AG04450 (cell line): ENCODE measurements at places on chromosomes 12 and 14. TPM values are rescaled to one million over a fixed set of nuclear protein-coding genes. Genes with fewer than 3 reads are reported as not detected.

DNA sequence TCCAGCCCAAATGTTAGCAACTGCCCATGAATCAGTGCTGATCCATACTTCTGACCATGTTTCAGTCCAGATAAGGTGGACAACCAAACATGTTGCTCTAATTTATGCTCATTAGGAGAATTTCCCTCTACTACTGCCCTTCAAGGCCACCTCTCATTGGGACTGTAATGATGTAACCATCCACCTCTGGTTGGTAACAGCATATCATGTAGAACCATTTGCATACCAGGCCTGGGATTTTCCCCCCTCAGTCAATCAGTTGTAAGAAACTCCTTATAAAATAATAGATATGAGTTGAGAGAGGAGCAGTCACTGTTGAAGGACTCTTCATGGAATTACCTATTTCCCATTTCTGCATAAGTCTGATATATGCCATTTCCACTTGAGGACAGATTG, 17.8 kb upstream of the YAF2 start:
- DNase-seq, result no peak

Gene CSAD
- 18.9 and 21.6 TPM in 2 replicates for polyA plus RNA-seq

Gene PLCZ1
- not detected in 2 replicates for polyA plus RNA-seq

DNA sequence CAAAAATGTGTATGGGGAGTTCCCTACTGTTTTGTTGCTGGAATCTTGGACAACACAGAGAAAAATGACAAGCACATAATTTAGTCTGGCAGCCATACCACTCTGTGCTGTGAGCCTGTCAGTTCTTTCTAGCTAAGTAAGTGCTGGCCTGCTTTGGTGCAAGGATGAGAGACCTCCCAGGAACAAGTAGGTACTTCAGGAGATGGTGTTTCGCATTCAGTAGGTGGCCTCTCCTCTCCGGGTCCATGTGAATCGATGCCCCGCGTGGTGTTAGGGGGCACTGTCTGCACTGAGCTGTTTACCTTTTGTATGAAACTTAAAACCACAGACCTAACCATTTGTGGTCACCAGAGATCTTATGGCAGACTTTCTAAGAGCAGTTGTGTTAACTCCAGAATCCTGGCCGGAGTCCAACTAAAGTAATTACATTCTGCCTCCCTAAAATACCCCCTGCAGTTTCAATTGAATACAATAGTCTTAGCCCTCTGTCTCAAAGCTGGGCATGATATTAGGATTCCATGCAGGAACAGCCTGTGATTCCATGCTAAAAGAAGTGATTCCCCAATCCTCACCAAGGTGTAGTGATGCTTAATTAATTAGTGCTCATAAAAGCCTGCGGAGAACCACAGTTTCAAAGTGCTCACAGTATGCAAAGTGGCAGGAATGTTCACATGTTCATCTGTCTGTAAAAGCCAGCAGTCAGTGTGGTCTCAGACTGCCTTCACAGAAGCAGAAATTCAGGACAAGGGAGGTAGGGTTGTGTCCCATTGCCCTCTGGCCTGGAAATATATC, 64.2 kb downstream of the LLPH start:
- DNase-seq, result peak; percentile 59

Gene IL22
- not detected in 2 replicates for polyA plus RNA-seq

Gene FOXG1
- not detected in 2 replicates for polyA plus RNA-seq

Gene DPPA3
- not detected in 2 replicates for polyA plus RNA-seq

DNA sequence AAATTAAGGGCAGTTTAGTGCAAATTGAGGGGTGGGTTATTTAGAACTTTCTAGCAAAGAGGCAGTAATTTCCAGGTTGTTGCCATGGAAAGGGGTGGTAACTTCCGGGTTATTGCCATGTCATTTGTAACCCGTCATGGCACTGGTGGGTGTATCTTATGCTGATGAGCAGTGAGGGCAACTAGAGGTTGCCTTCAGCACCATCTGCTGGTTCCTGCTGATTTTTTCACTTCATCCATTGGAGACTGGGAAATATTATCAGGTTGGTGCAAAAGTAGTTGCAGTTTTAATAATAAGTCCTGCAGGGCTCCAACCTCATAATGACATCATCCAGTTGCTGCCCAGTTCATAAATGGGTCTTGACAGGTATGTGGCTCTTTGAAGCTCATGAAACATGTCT, 24.4 kb upstream of the SERPINA4 start:
- no peak for DNase-seq

- DNase-seq, result no peak
Measured at GRCh38 chr12:92164712-92165111, 19.1 kb upstream of the BTG1 start.

Gene MANSC4
- not detected in 2 replicates for polyA plus RNA-seq

- DNase-seq, result no peak
Measured at GRCh38 chr12:124683152-124684124, 116.0 kb upstream of the NCOR2 start.

DNA sequence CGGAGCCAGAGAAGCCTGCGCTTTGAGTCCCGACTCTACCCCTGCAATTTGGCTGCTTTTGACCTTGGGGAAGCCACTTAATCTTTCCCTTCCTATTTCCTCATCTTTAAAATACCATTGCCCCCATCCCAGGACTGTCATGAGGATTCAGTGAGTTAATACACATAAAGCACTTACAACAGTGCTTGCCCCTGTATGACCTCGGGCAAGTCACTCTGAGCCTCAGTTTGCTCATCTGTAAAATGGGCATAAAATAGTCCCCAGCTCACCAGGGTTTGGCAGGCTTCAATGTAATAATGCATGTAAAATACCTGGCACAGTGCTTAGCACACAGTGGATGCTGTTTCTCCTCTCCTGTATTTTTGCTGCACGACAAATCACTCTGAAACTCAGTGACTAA, 278.7 kb upstream of the PWP1 start:
- no peak for DNase-seq

DNA sequence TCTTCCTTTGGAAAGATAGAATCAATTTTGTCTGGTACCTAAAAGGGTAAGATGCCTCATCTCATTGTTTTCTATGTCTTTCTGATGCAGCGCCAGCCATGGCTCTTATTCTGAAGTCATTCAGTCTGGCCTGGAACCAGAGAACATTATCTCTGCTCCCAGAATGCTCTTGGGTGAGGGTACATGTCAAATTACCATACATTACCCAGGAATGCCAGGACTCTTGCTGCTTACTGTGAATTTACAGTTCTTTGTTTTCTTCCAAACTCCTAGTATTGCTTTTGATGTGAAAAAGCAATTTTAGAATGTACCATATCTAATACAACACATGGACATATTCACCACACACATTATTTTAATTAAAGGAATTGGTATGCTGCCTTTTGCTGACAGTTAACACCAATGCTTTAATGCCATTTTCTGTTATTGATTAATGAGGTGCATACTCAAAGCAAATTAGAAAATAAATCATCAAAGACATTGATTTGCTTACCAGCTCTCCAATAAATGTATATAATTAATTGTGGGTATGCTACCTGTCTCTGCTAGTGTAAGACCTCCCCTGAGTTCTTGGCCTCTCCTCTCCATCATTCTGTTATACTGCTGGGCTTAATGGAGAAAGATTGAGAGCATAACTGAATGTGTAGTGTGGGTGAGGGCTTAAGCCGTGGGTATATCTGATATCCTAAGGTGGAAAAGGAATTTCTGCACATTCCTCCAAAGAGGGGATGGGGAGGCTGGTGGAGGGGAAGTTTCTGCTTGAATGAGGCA, 337.7 kb downstream of the C12orf75 start:
- no peak for DNase-seq

DNA sequence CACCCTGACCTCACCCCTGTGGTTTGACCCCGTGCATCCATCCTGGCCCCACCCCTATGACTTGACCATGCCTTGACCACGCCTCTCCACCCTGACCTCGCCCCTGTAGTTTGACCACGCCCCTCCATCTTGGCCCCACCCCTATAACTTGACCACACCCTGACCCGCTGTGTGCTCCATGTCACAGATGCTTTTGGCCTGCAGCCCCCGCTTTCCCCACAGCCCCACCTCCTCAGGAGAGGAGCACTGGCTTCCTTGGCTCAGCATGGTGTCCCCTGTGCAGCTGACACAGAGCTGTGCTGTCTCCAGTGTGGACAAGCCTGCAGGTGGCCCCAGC, 269.9 kb upstream of the SFSWAP start:
- no peak for DNase-seq

Gene MFAP5
- polyA plus RNA-seq, result 0.36 and 0.60 TPM in 2 replicates
